Activated naive CD8-positive, alpha-beta T cell treated with anti-CD3 and anti-CD28 coated beads for 36 hours (primary cell): ENCODE measurements at places on chromosomes 12 and 14.

DNA sequence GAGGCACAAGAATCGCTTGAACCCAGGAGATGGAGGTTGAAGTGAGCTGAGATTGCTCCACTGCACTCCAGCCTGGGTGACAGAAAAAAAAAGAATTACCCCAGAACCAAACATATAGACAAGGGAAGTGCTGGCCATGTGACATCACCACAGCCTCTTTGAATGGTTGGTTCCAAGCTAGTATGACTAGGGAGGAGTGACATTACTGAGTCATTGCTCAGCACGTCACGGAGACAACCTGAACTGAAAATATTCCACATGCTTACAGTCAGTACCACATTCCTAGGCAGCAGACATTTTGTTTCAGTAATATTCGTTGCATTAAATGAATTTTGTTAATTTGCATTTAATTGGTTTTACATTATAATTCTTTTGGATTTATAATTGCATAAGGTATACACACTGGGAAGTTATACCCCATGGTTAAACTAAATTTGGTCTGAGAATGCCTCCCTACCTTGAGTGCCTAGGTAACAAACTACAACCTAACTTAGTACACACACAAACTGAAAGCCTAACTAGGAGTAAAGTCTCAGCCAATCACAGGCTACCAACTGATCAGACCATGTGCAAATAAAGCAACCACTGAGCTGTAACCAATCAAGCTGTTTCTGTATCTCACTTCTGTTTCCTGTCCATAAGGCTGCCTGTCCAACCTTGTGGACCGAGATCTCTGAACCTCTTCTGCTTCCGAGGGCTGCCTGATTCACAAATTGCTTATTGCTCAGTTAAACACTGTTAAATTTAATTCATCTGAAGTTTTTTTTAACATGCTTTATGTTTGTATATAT lies 164.4 kb downstream of the CAND1 start:
- H3K4me1 ChIP-seq = peaks cover 9% of the 10 kb centered on the region

DNA sequence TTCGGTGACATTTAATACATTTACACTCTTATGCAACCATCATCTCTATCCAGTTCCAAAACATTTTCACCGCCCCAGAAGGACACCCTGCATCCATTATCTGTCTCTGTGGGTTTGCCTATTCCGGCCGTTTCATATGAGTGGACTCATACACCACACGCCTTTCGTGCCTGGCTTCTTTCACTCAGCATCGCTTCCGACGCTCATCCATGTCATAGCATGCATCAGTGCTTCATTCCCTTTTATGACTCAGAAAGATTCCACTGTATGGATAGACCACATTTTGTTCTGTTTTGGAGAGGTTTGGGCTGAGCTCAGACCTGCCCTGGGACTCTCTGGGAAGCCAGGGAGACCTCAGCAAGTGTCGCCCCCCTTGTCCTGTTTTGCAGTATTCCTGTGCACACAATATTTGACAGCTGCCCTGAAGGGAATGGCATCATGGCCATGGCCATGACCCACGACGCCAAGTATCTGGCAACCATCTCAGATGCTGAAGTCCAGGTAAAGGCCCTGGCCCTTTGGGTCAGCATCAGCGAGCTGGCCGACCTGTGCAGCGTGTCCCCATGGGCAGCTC lies 23.8 kb downstream of the CFAP251 start:
- no peak overlapping the region for H3K27ac ChIP-seq
- H3K27me3 ChIP-seq = no peaks in the 10 kb centered on the region
- no peak overlapping the region for H3K4me3 ChIP-seq

DNA sequence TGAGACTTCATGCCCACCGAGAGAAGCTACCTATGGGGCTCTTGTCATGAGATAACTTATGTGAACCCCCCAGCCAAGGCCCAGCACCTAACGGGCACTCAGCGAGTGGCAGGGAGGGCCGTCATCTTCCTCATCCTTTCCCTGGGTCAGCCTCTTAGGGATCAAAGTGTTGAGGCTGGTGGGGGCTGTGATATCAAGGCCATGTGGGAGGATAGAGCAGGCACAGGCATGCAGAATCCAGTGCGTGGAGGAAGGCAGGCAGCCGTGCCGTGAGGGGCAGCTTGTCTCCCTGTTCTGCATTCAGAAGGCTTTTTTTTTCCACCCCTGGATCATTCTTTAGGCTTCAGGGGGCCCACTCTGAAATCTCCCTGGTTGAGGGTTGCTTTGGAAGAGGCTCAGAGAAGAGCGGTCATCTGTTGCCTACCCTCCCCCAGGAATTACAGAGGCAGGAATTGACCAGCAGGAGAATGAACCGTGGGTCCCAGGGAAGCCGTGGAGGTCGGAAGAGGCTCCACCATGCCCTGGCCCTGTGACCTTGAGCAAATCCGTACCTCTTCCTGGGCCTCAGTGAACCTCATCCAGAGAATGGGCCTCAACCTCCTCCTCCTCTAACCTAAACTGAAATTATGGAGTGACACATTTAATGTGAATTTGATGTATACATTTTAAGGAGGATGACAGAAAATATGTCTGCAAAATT lies 62.8 kb downstream of the BEGAIN start:
- no peak for DNase-seq
- H3K4me3 ChIP-seq = no peak overlapping the region
- no peaks in the 10 kb centered on the region for H3K36me3 ChIP-seq

DNA sequence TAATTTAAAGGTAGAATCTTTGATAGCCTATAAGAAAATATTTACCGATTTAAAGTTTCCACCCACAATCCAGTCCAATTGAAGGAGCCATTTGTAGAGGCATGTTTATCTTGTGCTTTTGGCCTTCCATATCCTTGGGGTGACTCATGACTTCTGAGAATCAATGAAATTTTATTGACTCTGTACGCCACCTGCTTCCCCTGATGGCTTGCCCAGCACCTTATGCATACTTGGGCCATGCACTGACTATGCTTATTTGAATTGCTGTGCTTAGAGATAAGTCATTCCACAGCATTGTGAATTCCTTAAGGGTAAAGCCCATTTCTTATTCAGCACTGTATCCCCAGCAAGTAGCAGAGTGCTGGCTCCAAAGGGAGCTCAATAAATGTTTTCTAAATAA lies 954.8 kb upstream of the SEL1L start:
- H3K4me1 ChIP-seq = no peaks in the 10 kb centered on the region
- H3K36me3 ChIP-seq = no peaks in the 10 kb centered on the region
- H3K27ac ChIP-seq = no peak overlapping the region
- H3K4me3 ChIP-seq = no peak overlapping the region
- H3K27me3 ChIP-seq = no peaks in the 10 kb centered on the region
- DNase-seq = no peak
